ENCODE measurements at places on chromosomes 1 and 21.

GRCh38 chr1:67285780-67286488 is 21.7 kb upstream of the IL12RB2 start:
- no peak overlapping the region for H3K4me3 ChIP-seq
- H3K36me3 ChIP-seq = no peaks in the 10 kb centered on the region
- H3K4me1 ChIP-seq = peaks cover 11% of the 10 kb centered on the region
- no peaks in the 10 kb centered on the region for H3K27me3 ChIP-seq

- H3K4me1 ChIP-seq = no peaks in the 10 kb centered on the region
- no peaks in the 10 kb centered on the region for H3K27me3 ChIP-seq
- no peaks in the 10 kb centered on the region for H3K36me3 ChIP-seq
- DNase-seq = no peak
- H3K27ac ChIP-seq = no peak overlapping the region
- no peak overlapping the region for H3K4me3 ChIP-seq
Observed at GRCh38 chr1:33606272-33606671, 133.8 kb downstream of the ZSCAN20 start.

- no peaks in the 10 kb centered on the region for H3K4me1 ChIP-seq
- H3K36me3 ChIP-seq = no peaks in the 10 kb centered on the region
- H3K27ac ChIP-seq = no peak overlapping the region
- no peaks in the 10 kb centered on the region for H3K27me3 ChIP-seq
Observed at GRCh38 chr1:240351690-240352089, 260.0 kb downstream of the FMN2 start.

DNA sequence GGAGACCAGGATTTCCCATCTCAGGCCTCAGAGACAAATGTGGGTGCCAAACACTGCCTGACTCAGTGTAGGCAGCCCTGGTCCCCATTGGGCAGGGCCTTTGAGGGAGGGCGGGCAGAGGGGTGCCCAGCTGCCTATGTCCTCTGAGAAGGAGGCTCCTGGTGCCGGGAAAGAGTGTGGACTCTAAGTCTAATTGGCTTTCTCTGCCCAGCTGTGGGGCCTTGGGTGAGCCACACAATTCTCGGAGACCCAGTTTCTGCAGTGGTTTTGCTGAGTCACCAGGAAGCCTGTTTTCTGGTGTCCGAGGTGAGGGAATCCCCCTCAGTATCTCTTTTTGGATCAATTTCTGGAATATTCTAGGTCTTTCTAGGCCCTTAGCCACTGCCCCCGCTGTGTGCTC is 35.3 kb upstream of the ACTL8 start:
- DNase-seq = no peak
- H3K4me3 ChIP-seq = no peak overlapping the region
- no peaks in the 10 kb centered on the region for H3K36me3 ChIP-seq
- no peaks in the 10 kb centered on the region for H3K27me3 ChIP-seq
- no peaks in the 10 kb centered on the region for H3K4me1 ChIP-seq

DNA sequence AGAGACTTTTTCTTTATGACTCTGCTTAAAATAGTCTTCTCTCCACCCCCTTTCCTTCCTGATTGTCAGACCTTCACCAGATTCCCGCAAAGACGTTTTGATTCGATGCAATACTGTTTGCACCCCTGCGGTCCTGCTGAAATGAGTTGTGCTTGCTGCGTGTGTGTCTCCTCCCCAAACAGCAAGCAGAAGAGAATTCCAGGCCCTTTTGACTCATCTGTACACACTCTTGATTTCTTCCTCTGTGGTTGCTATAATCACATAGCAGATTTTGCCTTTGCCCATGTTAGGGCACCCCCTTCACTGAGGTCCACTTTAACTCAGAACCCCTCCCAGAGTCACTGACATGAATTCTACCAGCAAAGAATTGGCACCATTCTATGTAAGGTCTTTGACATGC is 136.5 kb downstream of the ZZZ3 start:
- no peak for DNase-seq
- H3K4me1 ChIP-seq = no peaks in the 10 kb centered on the region
- H3K27ac ChIP-seq = no peak overlapping the region
- no peaks in the 10 kb centered on the region for H3K36me3 ChIP-seq

GRCh38 chr1:31701091-31701736 is 2.6 kb downstream of the COL16A1 start:
- H3K36me3 ChIP-seq = no peaks in the 10 kb centered on the region
- DNase-seq = no peak
- peaks cover 19% of the 10 kb centered on the region for H3K4me1 ChIP-seq
- no peak overlapping the region for H3K4me3 ChIP-seq
- peaks cover 24% of the 10 kb centered on the region for H3K27me3 ChIP-seq
- no peak overlapping the region for H3K27ac ChIP-seq

DNA sequence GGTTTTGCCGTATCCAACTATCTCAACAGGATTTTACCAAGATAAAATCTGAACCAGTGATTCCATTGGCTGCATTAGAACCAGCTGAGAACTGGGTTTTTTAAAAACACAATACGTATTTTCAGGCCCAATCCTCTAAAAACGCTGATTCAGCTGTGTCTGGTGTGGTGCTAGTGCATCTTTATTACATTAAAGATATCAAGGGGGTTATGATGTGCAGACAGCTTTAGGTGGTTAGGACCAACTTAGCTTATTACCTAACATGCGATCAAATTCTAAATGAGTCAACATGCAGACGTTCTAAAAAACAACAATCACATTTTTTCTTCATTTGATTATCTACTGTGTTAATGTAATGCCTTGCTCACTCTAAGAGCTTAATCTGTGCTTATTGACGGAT is 32.0 kb upstream of the EXO1 start:
- peaks cover 5% of the 10 kb centered on the region for H3K27me3 ChIP-seq
- no peak overlapping the region for H3K27ac ChIP-seq
- no peak for DNase-seq
- no peak overlapping the region for H3K4me3 ChIP-seq

DNA sequence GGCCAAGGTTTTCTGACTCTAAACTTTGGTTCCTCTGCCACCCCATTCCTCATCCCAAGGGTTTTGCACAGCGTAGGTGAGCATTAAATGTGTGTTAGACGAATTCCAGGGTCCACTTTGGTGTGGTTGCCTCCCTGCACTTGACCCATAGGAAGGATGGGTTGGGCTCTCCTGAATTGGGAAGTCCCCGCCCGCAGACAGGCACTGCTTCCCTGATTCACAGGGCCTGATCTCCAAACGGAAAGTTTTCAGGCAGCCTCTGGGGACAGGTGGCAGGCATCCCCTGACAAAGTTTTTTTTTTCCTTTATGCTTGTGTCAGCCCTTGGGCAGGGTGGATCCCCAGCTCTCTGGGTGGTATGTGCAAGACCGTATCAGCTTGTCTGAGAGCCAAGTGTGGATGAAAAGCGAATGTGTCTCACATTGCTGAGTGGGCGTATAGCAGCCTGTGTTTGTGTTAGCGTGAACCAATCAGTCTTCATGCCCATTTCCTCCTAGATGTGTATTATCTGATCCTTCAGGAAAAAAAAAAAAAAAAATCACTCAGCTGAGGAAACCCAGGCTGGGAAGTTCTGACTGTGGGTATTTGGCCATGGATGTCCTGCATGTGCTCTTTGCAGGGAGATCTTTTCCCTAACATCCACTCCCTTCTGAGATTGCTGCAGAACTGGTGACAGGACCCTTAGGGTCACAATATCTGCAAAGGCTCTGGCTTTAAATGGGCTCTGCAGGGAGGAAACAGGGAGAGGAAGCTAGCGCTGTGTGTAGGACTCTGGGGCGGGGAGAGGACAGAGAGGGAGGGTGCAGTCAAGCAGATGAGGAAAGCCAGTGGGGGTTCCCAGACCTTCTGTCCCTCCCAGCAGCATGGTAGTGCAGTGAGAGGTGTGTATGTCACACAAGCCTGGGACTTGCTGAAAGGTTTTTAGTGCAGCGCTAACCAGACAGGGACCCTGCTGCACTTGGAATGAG is 42.2 kb upstream of the TRABD2B start:
- peaks cover 4% of the 10 kb centered on the region for H3K27me3 ChIP-seq
- H3K36me3 ChIP-seq = no peaks in the 10 kb centered on the region
- no peak overlapping the region for H3K4me3 ChIP-seq
- no peak overlapping the region for H3K27ac ChIP-seq
